ENCODE measurements at places on chromosomes 7 and 10. TPM values are rescaled to one million over a fixed set of nuclear protein-coding genes. Genes with fewer than 3 reads are reported as not detected.

- H3K27me3 ChIP-seq = peaks cover 24% of the 10 kb centered on the region
- no peaks in the 10 kb centered on the region for H3K36me3 ChIP-seq
- no peak overlapping the region for H3K4me3 ChIP-seq
- H3K27ac ChIP-seq = no peak overlapping the region
Measured at GRCh38 chr7:127534636-127535035, 50.8 kb downstream of the GCC1 start.

- DNase-seq = no peak
- H3K36me3 ChIP-seq = peaks cover 78% of the 10 kb centered on the region
- no peak overlapping the region for H3K4me3 ChIP-seq
Measured at GRCh38 chr10:127041552-127041951, 136.3 kb downstream of the DOCK1 start.

- H3K36me3 ChIP-seq = no peaks in the 10 kb centered on the region
- no peak overlapping the region for H3K27ac ChIP-seq
- DNase-seq = no peak
- H3K4me3 ChIP-seq = no peak overlapping the region
Measured at GRCh38 chr7:40475681-40475982, 340.8 kb downstream of the SUGCT start.

DNA sequence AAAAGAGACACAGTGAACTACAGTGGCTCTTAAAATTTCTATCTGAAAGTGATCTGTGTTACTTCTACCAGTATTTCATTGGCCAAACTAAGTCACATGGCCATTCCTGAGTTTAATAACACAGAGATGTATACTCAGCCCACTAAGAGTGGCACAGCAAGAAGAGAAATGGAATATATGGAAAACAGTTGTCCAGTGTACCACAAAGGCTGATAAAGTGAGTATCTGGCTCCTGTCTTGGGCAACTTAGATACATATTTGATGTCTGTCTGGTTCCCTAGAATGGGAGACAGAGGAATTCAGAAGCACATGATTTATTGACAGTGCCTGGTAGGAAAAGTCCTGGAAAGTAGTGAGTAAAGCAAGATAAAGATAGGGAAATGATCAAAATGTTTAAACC, 10.1 kb upstream of the PON1 start:
- no peak overlapping the region for H3K4me3 ChIP-seq
- DNase-seq = no peak
- no peaks in the 10 kb centered on the region for H3K27me3 ChIP-seq
- H3K27ac ChIP-seq = no peak overlapping the region

GRCh38 chr7:111333010-111333409, 229.3 kb downstream of the IMMP2L start:
- no peak overlapping the region for H3K27ac ChIP-seq
- no peaks in the 10 kb centered on the region for H3K4me1 ChIP-seq
- no peaks in the 10 kb centered on the region for H3K36me3 ChIP-seq
- no peak overlapping the region for H3K4me3 ChIP-seq
- no peak for DNase-seq
- no peaks in the 10 kb centered on the region for H3K27me3 ChIP-seq

DNA sequence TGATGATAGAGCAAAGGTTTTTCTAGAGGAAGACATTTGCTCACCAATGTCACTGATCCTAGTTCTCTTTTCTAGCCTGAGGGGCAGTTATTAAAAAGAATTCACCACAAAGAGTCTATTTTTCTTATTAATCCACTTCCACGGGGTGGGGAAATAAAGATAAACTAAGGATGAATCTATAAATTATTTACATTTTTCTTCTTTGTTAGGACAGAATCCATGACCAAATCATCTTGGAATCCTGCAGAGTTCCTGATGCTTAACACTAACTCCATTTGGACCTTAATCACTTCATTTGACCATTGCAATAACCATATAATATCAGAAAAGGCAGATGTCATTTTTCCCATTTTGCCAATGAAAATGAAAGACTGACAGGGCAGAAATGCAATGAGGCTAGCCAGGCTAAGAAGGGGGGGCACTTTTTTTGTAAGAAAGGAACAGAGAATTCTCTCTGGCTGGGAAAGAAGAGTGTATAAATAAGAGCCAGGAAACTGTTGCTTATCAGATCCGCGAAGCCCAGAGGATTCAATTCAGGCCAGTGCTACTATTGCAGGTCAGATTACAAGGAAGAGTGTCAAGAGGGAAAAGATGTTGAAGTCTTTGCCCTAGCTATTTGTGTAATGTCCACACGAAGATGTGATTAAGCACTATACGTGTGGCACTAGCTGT, 433.2 kb downstream of the TNS3 start:
- H3K4me1 ChIP-seq = peaks cover 43% of the 10 kb centered on the region
- H3K27me3 ChIP-seq = no peaks in the 10 kb centered on the region
- no peak overlapping the region for H3K4me3 ChIP-seq

- H3K27ac ChIP-seq = no peak overlapping the region
- no peak overlapping the region for H3K4me3 ChIP-seq
- no peak for DNase-seq
- no peaks in the 10 kb centered on the region for H3K27me3 ChIP-seq
Measured at GRCh38 chr7:46897381-46897780, 684.5 kb downstream of the TNS3 start.

DNA sequence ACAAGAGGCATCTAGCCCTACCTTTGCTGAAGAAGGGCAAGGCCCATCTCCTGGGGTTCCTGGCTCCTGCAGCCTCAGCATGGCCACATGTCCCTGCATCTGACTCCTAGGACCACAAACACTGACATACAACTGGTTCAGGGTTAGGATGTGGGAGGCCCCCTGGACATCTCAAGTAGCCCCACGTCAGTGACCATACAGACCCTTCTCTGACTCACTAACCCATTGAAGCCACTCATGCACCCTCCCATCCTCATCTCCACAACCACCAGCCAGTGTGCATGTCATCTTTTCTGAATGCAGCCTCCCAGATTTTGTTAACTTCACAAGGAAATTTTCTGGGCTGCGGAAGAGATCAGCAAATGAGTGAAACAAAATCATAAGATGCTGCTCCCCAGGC, 18.2 kb downstream of the TMEM176B start:
- no peak overlapping the region for H3K27ac ChIP-seq
- H3K36me3 ChIP-seq = no peaks in the 10 kb centered on the region
- no peak overlapping the region for H3K4me3 ChIP-seq

- DNase-seq = no peak
- H3K27me3 ChIP-seq = no peaks in the 10 kb centered on the region
- no peaks in the 10 kb centered on the region for H3K36me3 ChIP-seq
- H3K4me3 ChIP-seq = peak within 1 kb of the TSS; percentile 28
- H3K27ac ChIP-seq = peak within 1 kb of the TSS; percentile 45
Measured at GRCh38 chr7:1555813-1556543, at the start of gene TMEM184A. Gene TMEM184A, minus strand, starts transcription at chr7:1556205. Its CDS starts 721 bp downstream, at chr7:1555484.

DNA sequence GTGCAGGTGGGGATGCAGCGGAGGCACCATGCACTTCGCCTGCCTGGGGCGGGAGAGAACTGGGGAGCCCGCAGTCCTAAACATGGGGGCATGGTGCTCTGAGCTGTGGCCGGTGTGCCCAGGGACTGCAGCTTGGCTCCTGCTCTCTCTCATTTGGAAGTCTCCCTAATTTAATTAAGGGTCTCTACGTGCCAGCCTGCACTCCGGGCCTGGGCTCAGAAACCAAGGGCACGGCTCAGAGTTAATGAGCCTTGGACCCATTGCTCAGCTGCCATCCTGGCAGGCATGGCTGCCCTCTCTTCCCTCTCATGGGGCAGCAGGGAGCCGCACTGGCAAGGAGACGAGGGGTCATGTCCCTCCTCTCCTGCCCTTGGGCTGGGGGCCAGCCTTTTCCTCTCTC, 115.6 kb downstream of the CDH23 start:
- 0 out of 2 replicates have a peak, but pooled peaks cover 3% of the 10 kb centered on the region for H3K27me3 ChIP-seq
- peaks cover 11% of the 10 kb centered on the region for H3K4me1 ChIP-seq
- no peak for DNase-seq

DNA sequence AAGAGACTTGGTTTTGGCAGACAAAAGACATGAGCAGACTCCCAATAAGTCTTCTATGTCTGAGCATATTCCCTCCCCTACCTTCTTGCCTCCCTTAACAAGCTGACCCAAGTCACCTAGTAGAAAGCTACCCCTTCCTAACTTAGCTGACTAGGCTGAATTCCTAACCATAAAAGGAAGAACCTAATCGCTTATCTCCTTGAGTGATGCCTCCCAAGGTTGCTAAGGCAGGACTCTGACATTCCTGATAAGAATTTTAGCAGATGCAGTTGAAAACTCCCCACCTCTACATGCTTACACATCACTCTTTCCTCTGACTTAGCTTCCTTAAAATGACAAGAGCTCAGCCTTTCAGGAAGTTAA, 704.7 kb upstream of the MBL2 start:
- H3K4me1 ChIP-seq = no peaks in the 10 kb centered on the region
- H3K36me3 ChIP-seq = no peaks in the 10 kb centered on the region
- DNase-seq = no peak
- no peak overlapping the region for H3K27ac ChIP-seq

DNA sequence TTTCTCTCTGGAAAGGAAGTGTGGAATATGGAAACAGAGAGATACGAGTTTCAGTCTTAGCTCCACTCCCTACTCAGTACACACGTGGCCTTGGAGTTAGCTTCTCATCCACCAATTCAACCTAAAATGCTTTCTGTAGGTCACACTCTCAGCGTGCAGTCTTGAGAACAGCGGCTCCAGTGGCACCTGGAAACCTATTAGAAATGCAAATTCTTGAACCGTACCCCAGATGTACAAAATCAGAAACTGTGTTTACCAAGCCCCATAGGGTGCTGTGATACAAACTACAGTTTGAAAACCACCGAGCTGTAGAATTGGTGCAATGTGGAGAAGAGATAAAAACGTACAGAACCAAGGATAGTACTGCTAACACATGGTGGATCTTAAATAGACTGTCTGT, 91.1 kb upstream of the SP4 start:
- no peaks in the 10 kb centered on the region for H3K27me3 ChIP-seq
- DNase-seq = no peak
- H3K4me3 ChIP-seq = no peak overlapping the region

DNA sequence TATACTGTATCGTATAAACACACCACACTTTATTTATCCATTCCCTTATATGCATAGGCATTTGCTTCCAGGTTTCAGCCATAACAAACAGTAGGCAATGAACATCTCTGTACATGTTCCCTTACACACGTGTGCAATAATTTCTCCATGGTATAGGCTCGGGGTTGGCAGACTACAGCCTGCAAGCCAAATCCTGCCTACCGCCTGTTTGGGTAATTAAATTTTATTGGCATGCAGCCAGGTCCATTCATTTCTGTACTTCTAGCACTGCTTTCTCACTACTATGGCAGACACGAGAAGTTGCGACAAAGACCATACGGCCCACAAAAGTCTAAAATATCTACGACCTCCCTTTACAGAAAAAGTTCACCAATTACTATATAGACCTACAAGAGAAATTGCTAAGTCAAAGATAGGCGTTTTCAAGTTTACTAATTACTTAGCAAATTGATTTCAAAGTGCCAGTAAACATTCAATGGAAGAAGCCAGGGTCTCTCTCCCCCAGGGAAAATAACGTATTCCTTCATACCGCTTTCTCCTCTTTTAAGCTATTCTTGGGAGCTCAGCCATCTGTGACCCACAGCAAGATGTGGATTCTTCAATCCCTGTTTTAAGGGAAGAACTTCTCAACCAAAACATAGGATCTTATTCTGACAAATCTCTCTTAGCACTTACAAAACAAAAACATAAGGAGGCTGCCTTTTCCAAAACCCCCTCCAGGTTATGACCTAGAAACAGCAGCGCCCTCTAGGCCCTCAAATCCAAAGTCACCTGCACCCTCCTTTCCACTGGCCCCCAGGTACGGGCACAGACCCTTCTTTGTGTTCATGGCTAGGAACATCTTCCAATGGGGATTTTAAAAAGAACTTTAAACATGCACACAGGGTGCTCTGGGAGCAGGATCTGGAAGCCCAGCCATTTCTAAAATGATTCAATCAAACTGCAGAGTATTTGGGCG, 100.5 kb downstream of the FGFR2 start:
- H3K27me3 ChIP-seq = no peaks in the 10 kb centered on the region
- no peak overlapping the region for H3K4me3 ChIP-seq
- no peak for DNase-seq
- no peaks in the 10 kb centered on the region for H3K4me1 ChIP-seq
- no peaks in the 10 kb centered on the region for H3K36me3 ChIP-seq
- no peak overlapping the region for H3K27ac ChIP-seq

DNA sequence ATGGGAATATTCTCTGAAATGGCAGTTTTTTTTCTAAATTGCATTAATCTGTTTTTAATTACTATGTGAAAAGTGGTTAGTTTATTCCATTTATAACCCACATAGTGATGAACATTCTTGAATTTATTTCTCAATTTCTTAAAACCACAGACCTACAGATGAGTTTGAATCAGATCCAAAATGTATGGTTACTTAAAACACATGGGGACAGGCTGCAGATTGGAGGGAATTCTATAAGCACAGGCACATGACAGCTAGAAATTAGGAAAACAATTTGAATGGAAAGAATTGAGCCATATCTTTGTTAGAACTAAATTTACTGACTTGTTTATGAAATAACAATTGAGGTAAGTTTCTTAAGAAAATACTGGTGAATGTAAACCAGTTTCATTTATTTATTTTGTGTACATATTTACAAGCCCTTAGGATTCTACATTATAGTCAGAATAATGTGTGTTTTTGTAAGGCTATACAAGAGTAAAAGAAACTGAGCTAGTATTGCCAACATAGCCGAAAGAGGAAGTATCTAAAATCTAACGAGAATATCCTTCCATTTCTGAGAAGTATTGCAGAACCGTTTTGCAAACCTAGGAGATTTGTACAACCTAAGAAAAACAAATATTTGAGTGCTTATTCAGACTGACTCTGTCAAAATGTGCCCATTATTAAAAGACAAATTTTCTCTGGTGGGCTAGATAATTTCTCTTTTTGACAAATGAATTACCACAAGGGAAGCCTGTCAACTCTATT, 434.3 kb upstream of the SEMA3D start:
- H3K4me1 ChIP-seq = no peaks in the 10 kb centered on the region
- DNase-seq = no peak
- H3K27ac ChIP-seq = no peak overlapping the region
- H3K36me3 ChIP-seq = no peaks in the 10 kb centered on the region
- H3K4me3 ChIP-seq = no peak overlapping the region

GRCh38 chr7:69656890-69657289, 58.6 kb downstream of the AUTS2 start:
- H3K27me3 ChIP-seq = no peaks in the 10 kb centered on the region
- H3K27ac ChIP-seq = no peak overlapping the region
- H3K4me3 ChIP-seq = no peak overlapping the region
- DNase-seq = no peak
- no peaks in the 10 kb centered on the region for H3K4me1 ChIP-seq

DNA sequence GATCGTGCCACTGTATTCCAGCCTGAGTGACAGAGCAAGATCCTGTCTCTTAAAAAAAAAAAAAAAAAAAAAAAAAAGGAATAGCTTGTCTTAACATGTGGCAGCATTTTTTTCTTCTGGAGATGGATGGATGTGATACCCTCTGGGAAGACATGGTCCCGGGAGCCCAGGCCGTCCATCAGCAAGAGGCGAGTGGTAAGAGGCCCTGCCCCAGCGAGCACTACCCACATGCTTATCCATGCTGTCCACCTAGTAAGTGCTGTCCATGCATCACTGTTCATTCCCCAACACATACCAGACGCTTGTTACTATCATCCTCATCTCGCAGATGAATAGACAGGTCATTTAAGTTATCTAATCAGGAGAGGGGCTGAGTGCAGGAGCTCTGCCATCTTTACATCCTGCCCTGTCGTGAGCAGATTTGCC, 12.9 kb downstream of the ATP6V1F start:
- H3K27me3 ChIP-seq = no peaks in the 10 kb centered on the region
- no peaks in the 10 kb centered on the region for H3K4me1 ChIP-seq
- no peaks in the 10 kb centered on the region for H3K36me3 ChIP-seq
- H3K4me3 ChIP-seq = no peak overlapping the region
- no peak for DNase-seq

Gene SH2D4B
- total RNA-seq = not detected

Gene ARHGAP12
- total RNA-seq = 15.8 TPM

Gene AGAP5
- 0.81 TPM for total RNA-seq

Gene ASAH2
- total RNA-seq = 1.9 TPM

Measured in SJSA1 (cell line).